ENCODE measurements at places on chromosomes 12 and 14. TPM values are rescaled to one million over a fixed set of nuclear protein-coding genes. Genes with fewer than 3 reads are reported as not detected.

GRCh38 chr14:54728700-54729527, 162.0 kb downstream of the SAMD4A start:
- no peak for DNase-seq

DNA sequence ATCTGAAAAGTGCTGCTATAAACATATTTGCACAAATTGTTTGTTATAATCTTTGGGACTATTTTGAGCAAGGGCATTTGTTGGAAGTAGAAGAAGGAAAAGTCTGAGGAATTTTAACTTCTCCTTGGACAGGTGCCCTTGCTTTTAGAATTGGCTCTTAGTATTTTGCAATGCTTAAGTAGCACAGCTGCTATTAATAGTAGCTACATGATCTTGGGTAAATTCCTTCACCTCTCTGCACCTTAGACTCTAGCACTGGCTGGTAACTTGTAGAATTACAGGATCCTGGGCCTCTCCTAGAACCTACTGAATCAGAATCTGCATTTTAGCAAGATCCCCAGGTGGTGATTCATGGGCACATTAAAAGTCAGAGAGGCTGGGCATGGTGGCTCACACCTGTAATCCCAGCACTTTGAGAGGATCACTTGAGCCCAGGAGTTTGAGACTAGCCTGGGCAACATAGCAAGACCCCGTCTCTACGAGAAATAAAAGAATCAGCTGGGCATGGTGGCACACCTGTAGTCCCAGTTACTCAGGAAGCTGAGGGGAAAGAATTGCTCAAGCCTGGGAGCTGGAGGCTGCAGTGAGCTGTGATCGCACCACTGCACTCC, 10.8 kb upstream of the TMEM120B start:
- DNase-seq, result peak; percentile 19

- DNase-seq, result no peak
These were observed 517.0 kb downstream of the KCNH5 start for GRCh38 chr14:62528296-62528695.

GRCh38 chr12:121793440-121793837, at the start of gene RHOF:
TSS of gene RHOF (minus strand) at chr12:121793688. CDS start at chr12:121793633, 55 bp downstream.
- DNase-seq, result peak; percentile 86

The PLEKHH1 gene
- polyA plus RNA-seq, result 16.9 TPM

The TTC6 gene
- 8.8 TPM for polyA plus RNA-seq

The C12orf60 gene
- 2.0 TPM for polyA plus RNA-seq

Data from hepatocyte (in vitro differentiated cells).